ENCODE measurements at places on chromosomes 11 and 22.

DNA sequence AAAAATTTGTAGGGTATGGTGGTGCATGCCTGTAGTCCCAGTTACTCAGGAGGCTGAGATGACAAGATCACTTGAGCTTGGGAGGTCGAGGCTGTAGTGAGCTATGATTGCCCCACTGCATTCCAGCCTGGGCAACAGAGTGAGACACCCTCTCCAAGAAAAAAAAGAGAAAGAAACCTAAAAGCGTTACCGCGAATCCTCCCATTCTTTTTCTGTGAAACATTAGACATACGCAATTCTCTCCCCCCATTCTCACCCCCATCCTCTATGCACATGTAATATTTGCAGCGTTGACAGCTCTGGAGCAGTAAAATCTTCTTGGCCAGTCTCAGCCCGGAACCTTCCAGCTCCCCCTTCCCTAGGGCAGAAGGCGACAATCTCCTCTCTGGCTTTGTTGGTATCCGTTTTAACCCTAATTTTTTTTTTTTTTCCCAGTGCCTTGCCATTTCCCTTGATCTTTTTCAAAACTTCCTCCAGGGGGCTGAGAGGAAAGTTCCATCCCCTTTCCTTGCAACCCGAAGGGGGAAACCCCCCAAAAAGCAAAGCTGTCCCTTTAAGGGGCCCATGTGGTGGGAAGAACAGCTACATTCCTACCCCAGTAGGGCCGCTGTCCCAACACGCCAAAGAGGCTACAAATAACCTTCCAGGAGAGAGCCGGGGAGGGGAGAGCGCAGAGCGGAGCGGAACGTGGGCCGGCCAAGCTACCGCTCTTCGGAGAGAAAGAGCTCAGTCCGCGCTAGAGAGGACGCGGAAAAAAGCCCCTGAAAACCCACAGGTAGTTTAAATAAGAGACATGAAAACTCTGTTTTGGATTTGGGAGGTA, 1.9 kb downstream of the LRP4 start:
- peak; percentile 52 for DNase-seq

DNA sequence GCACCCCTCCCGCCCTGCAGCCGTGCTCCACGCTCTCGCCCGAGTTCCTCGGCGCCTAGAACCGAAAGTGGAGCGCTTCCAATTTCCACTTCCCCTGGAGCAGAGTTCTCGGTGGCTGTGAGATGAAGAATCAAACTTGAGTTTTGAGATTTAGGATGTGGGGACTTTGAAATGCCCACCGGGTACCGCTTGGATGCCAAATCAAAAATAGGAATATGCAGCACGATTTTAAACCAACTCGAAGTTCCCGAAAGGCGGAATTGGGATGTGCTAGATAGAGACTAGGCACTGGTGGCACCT, 569 bp downstream of the POLA2 start:
- DNase-seq, result no peak

DNA sequence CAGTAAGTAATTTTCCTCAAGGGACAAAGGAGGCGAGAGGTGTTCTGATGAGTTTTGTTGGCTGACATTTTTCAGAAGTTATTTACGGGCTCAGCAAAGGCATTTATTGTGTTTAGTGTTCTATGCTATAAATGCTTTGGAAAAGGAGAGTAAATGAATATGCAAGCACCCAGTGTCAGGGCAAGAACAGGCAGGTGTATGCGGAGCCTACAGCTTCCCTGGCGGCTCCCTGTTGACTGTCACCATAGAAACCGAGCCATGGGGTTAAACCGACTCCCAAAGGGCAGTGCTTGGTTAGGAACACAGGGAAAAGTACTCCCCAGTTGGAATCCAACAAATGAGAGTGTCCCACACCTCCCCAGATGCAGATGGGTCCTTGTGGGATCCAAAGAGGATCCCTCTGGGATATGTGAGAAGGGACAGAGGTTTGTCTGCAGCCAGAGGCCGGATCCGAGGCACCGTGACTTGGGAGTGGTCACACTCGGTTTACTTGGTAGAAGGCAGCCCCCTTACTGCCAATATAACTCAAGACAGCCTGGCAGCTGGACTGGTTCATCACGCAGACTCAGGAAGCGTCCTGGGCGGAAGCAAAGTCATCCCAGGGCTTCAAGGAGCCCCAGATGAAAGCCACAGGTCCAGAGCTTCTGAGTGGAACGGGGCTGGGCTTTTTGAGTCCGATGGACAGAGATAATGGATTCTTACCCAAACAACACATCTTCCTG, 329.7 kb downstream of the CTTN start:
- no peak for DNase-seq

- no peak for DNase-seq
Observed at GRCh38 chr11:46240371-46240770, 37.1 kb upstream of the CREB3L1 start.

- DNase-seq, result no peak
Observed at GRCh38 chr22:45966895-45967365, 10.0 kb downstream of the WNT7B start.

- DNase-seq, result peak; percentile 35
Observed at GRCh38 chr11:32829680-32830412, at the start of gene PRRG4. Gene PRRG4, plus strand, starts transcription at chr11:32829927. Its CDS starts 603 bp downstream, at chr11:32830530.

GRCh38 chr11:27296497-27296896, 66.5 kb downstream of the CCDC34 start:
- no peak for DNase-seq

DNA sequence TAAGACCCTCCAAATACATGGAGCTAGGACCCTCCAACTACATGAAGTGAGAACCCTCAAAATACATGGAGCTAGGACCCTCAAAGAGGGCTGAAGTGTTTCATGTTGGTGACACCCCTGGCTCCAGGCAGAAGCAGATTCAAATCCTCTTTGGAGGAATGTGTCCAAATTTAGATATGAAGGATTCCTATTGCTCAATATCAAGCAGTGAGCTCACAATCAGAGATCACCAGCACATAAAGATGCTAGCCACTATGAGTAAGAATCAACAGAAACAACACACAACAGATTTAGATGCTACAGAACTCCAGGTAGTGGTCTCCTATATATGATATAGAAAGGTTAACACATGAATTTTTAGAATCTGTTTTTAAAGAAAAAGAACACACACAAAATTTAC, 11.2 kb upstream of the RAB3IL1 start:
- no peak for DNase-seq

DNA sequence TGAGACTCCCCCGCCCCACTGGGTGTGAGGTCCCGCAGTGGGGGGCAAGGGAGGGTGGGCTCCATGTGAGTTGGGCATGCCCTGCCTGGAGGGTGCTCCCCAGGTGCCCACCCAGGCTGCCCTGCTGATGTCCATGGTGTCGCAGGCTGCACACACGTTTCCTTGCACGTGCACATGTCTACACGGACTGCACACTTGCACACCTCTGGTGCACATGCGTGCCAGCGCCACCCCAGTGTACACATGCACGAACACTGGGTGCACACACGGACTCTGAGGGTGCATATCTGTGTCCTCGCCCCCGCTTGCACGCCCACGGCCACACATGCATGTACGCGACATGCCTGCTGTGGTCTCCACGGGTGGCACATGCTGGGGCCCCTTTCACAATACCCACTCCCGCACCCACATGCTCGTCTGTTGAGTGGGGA, 35.2 kb upstream of the PRODH start:
- no peak for DNase-seq

DNA sequence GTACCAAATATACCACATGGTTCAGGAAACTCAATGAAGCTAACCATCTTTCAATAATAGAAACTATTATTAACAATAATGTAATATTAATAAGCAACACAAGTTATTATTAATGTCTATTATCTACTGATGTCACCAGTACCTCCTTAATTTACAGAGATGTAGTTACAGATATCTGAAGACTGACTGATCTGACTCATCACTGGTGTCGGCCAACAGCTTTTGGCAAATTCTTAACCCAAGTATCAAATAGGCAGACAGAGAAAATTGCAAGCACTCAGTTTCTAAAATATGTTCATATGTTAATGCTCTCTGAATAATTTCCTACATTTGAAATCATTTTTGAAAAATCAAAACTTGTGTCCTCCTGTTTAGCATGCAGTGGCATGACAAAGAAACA, 100.4 kb upstream of the DDI1 start:
- no peak for DNase-seq

DNA sequence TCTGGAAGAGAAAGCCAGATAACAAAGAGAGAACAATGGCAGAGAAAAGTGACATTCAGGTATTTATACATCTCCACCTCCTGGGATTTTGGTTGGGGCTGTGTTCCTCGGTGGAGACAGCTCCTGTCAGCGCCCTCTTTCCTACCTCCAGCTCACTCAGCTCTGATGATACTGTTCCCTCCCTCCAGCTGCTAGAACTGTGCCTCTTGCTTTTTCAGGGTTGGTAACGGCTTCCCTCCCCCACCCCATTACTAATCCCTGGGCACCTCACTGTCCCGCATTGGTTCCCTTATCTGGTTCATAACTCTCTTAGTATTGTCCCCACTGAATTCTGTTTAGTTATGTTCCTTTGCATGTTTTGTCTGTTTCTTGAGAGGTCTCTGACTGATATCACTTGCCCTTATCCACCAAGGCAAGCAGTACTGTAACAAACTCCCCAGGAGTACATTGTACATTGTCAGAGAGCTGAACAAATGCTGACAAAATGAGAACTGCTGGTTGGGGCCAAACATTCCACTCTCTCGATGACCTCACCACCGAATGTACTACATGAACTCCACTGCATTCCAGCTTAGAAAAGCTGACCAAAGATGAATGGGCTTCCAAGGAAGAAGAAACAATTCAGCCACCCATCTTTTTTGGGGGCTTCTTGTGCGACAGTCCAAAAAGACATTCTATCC, 5.7 kb upstream of the FBXO3 start:
- DNase-seq, result no peak

GRCh38 chr11:131041331-131042040, 125.2 kb upstream of the SNX19 start:
- DNase-seq, result no peak

- DNase-seq, result no peak
Observed at GRCh38 chr11:126727381-126727780, 273.2 kb downstream of the KIRREL3 start.

- DNase-seq, result no peak
Observed at GRCh38 chr22:49427341-49427740, 400.3 kb downstream of the BRD1 start.

- no peak for DNase-seq
Observed at GRCh38 chr11:84899134-84899533, 728.0 kb downstream of the DLG2 start.

DNA sequence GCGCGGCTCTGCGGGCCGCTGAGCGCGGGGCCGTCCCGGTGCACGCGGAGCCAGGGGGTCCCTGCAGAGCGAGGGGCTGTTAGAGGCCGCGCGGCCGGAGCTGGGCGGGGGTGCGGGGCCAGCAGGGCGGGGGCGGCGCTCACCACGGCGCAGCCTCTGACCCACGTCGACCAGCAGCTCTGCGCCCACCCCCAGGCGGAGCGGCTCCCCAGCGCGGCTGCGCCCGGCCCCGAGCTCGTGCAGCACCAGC, 385 bp upstream of the SCO2 start:
- DNase-seq, result no peak

DNA sequence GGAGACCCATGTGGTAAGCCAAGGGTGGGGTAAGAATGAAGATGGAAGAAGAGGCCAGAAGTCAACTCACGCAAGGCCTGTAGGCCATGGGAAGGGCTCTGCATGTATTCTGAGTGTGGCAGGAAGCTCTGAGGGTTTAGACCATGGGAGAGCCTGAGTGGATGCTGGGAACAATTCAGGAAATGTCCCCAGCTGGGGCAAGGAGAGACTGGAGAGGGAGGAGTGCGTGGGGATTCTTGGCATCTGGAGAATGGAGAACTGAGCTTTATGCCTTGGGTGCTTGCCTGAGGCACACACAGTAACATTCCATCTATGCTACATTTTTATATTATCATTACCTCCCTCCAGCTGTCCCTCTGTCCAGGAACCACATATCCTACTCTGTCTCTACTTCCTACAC, 50.4 kb upstream of the CD82 start:
- no peak for DNase-seq

GRCh38 chr11:2797741-2798361, 87.7 kb downstream of the CDKN1C start:
- DNase-seq, result no peak

DNA sequence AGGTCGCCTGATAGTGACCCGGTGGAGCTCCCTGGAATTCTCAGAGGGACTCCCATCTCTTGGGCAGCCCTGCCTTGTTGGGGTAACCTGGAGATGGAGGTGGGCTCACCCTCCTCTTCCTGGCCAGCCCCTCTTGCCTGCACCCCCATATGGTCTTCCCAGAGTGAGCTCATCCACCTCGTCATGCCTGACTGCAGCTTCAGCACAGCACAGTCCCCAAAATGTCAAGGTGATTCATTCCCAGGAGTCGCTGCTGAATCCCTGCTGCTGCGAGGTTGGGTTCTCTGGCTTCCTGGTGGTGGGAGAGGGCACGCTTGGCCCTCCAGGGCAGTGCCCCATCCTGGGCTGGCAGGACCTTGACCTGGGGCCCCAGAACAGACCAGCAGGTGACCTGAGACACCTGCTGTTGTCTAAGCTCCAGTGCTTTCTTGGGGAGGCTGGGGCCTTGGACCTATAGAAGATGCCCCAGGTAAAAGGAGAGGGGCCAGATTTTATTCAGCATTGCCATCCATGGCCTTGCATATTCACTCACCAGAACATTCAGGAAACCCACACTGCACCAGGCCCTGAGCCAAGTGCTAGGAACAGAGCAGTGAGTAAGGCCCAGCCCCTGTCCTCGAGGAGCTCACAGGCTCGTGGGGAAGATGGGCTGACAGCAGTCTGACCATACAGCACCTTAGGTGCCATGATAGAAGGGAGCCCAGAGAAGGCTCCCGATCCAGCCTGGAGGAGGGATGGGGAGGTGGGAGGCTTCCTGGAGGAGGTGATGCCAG, 72.9 kb downstream of the CACNA1I start:
- no peak for DNase-seq

- DNase-seq, result no peak
Observed at GRCh38 chr11:92941676-92942571, 27.5 kb upstream of the MTNR1B start.

- no peak for DNase-seq
Observed at GRCh38 chr11:88410656-88411055, 73.1 kb upstream of the CTSC start.

DNA sequence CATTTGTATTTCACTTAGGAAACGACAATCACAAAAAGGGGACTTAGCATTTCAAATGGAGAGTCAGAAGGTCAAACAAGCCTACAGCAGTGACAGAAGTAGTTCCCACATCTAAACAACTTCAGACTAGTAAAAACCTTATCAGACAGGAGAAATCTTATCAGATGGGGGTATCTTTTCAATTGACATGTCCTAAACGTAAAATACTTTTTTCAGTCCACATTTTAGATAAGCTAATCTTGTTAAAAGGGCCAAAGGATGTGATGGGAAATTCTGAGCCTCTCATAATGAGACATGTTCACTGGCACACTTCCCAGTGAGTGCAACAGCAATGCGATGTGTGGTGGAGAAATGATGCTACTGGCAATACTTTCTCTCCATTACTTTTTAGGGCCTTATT, 2.4 kb downstream of the MAPK1 start:
- no peak for DNase-seq

- DNase-seq, result no peak
Observed at GRCh38 chr11:104094576-104094975, 58.1 kb downstream of the DDI1 start.

GRCh38 chr22:45203150-45203951, 37.3 kb downstream of the KIAA0930 start:
- no peak for DNase-seq
